Mucosa of gallbladder (tissue), 1 donor: ENCODE measurements at places on chromosomes 11 and 22. TPM values are rescaled to one million over a fixed set of nuclear protein-coding genes. Genes with fewer than 3 reads are reported as not detected.
A peak's percentile ranks its signal among the peaks of the same experiment; 100 is the strongest.

The SEPTIN3 gene
- 0.60 TPM for total RNA-seq

DNA sequence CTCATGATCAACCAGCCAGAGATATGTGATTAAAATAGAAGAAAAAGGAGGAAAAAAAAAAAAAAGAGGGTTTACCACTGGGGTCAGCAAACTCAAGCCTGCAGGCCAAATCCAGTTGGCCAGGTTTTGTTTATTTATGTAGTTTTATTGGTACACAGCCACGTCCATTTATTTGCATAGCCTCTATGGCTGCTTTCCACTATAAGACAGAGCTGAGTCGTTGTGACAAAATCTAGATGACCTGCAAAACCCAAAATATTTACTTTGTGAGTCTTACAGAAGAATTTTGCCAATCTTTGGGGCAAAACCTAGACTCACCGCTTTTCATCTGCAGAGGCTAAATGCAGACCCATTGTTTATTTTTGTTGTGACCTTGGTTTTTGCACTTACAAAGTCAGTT, 87.1 kb downstream of the TENM4 start:
- DNase-seq: no peak

GRCh38 chr11:40129266-40129665, 1330.2 kb downstream of the LRRC4C start:
- DNase-seq: no peak

- DNase-seq: peak; percentile 75
Observed at GRCh38 chr11:15471048-15471894, 356.5 kb downstream of the INSC start.

The SLC17A6 gene
- total RNA-seq: not detected

The OR4X2 gene
- total RNA-seq: not detected

GRCh38 chr11:67407688-67408163, 3.8 kb downstream of the TBC1D10C start:
- no peak for DNase-seq

DNA sequence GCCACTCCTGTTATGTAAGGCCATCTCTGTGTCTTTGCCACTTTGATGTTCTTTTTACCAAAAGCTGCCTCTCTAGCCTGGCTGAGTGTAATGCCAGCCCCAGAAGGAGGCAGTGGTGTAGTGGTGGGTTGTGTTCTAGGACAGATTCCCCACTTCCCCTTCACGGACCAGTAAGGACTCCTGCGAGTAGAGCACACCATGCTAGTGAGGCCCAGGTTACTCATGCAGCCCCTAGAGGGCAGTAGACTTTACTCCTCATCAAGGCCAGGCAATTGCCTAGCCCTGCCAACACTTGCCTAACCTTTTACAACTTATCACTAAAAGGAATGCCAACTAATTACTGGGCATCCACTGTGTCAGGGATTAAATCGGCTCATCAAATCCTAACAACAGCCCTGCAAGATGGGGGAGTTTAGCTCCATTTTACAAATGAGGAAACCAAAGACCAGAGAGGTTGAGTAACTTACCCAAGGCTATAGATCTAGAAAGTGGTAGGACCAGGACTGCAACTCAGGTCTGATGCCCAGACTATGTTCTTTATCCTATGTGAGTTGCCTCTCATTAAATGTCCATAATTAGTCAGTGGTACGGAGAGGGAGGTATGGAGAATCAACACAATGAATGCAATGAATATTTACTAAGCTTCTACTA, 75.3 kb downstream of the APIP start:
- no peak for DNase-seq

- no peak for DNase-seq
Observed at GRCh38 chr22:48923996-48924395, 903.7 kb downstream of the BRD1 start.

The TAGLN gene
- total RNA-seq: 2,517 TPM

DNA sequence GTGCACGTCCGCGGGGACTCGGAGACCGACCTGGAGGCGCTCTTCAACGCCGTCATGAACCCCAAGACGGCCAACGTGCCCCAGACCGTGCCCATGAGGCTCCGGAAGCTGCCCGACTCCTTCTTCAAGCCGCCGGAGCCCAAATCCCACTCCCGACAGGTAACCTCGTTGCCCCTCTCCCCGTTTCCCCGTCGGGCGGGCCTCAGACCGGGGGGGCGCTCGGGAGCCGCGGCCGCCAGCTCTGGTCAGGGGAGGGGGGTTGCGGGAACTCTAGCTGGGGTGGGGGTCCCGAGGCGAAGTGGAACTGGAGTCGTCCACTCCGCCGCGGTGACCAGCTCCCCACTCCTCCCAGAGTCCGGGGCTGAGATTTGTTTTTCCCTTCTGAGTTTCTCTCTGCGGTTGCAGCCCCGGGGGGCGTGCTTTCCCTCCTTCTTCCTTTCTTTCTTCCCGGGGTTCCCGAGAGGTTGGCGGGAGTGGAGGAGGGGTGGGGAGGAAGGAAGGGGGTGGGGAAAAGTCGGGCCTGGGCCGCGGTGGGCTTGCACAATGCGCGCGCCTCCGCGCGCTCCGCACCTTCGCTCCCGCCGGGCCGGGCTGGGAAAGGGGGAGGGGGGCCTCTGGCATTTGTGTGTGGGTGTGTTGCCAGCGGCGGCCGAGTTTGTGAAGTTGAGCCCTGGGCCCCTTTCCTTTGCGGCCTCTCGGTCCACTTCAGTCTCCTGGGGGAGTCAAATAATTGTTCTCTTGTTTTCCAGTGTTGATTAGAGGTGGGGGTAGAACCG, 952 bp downstream of the YAP1 start:
- DNase-seq: peak; percentile 71

GRCh38 chr11:100528872-100529416, 158.1 kb upstream of the ARHGAP42 start:
- no peak for DNase-seq

DNA sequence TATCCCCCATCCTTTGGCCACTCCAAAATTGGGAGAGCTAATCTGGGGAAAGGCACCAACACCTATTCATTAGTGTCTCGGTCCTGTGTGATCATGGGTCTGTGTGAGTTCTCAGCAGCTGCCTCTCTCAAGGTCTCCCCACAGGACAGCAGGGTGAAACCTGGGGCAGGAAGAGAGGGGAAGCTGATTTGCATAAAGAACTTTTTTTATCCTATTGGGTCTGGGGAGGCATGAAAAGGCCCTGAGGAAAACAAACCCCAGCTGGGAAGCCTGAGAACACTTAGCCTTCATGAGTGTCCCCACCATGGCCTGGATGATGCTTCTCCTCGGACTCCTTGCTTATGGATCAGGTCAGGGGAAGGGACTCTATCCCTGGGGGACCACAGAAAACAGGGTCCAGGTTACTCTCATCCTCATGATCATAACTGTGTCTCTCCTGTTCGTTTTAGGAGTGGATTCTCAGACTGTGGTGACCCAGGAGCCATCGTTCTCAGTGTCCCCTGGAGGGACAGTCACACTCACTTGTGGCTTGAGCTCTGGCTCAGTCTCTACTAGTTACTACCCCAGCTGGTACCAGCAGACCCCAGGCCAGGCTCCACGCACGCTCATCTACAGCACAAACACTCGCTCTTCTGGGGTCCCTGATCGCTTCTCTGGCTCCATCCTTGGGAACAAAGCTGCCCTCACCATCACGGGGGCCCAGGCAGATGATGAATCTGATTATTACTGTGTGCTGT, 116.0 kb upstream of the TOP3B start:
- DNase-seq: no peak

The UPK2 gene
- total RNA-seq: not detected

DNA sequence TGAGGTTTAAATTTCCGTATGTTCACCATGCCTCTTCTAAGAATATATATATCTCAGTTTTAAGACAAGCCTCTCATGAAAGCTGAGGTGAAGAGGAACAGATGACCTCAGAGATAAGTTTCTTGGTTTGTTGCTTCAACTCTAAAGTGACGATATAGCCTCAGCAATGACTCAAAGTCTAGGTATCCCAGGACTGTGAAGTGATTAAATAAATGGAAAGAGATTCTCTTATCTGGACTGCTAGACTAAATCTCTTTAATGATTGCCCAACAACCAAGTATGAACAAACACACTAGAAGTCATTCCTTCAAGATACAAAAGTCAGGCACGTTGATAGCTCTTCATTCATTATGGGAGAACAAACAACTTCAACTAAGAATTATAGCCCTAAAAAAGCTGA, 15.3 kb downstream of the CADM1 start:
- DNase-seq: no peak

The UPB1 gene
- 0.83 TPM for total RNA-seq

DNA sequence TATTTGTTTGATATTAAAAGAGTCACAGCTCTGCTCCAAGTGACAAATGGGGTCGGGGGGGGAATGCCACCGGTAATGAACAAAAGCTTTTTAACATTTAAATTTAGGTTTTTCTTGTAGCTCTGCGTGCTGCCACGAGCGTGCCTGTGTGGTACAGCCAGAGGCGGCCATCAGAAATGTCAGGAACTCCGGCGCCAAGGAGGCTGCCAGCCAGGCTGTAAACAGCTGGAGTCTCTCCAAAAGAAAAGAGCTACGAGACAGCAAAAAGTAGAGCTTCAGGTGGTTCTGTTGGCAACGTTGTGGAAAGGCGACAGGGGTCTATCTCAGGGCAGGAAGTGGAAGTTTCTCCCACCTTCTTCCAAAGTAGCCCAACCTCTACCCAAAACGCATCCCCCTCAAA, 532.8 kb downstream of the OPCML start:
- DNase-seq: no peak

The KCNJ1 gene
- total RNA-seq: not detected

- no peak for DNase-seq
Observed at GRCh38 chr11:88383447-88383846, 45.9 kb upstream of the CTSC start.

DNA sequence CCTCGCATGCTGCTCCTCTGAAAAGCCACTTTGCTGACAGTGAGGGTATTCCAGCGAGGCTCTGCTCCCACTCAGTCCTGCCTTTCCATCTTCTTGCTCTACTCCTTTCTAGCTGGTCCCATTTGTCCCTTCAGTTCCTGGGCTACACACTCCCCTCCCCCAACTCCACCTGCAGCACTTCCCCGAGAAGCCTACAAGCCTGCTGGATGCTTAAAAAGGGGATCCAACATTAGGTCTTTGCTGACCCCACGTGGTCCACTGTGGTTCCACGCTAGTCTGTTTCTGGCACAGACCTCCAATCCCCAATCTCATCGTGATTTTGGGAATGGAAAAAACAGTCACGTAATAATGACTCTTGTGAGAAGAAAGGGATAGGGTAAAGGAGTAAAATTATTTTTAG, 121.6 kb upstream of the SNX19 start:
- no peak for DNase-seq

DNA sequence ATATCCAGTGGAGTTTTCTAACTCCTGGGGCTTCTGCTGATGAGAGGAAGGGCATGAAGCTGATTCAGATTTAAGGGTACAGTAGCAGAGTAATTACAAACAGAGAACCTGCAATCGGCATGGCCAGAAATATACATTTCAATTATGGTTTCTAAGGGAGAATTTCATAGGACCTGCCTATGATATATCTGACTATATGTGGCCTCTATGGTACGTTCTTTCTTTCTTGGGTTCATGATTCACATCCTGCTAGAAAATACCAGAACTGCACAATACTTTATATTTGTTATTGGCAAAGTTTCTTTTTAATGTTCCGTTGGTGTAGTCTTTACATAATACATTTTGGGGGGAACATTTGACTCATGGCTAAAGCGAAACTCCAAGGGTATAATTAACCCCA, 63.1 kb upstream of the TTC12 start:
- DNase-seq: no peak

DNA sequence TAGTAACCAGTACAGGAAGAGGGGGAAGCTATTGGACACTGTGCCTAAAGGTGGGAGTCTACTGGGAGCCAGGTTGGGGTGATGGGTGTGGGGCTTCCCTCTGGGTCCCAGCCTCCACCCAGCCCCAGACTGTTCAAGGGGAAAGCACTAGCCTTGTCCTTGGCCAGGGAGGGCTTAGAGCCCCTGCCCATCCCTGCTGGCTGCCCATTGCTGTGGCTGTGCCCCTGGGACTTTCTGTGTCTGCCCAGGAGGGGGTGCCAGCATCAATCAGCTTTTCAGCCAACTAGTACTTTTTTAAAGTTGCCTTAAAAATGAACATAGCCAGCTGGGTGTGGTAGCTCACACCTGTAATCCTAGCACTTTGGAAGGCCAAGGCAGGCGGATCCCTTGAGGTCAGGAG, 19.9 kb downstream of the INCENP start:
- no peak for DNase-seq

The UCP3 gene
- total RNA-seq: 2.0 TPM

GRCh38 chr11:88188251-88188931, 13.1 kb upstream of the RAB38 start:
- no peak for DNase-seq

DNA sequence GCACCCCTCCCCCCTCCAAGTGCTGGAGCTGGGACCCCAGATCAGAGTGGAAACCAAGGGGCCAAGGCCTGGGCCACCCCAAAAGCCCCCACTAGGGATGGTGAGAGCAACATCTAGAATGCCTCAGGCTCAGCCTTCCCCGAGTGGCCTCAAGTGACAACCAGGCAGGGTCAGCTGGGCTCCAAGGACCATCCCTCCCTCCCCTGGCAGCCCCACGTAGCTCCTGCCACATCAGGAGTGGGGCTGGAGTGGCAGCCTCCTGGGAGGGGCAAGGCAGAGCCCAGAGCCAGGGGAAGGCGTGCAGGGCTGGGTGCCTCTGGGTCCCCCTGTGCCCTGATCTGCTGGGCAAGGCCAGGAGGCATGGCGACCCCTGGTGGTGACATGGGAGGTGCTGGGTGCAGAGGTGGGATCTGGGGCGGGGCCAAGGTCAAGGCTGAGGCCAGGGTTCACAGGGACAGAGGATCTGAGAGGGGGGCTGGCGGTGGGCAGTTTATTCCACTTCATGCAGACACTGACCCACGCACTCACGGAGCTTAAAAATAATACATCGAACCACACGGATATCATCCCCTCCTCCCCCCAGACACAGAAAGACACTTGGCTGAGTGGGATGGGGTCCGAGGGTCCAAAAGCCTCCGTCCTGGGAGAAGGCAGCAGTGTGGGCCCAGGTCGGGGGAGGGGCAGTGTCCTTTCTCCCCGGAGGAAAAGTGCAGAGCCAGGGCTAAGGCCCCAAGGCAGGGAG, 15.8 kb upstream of the EHD1 start:
- peak; percentile 83 for DNase-seq

- no peak for DNase-seq
Observed at GRCh38 chr22:26941896-26942636, 284.7 kb downstream of the MIAT start.

- no peak for DNase-seq
Observed at GRCh38 chr22:39128508-39128907, 24.0 kb downstream of the CBX7 start.

DNA sequence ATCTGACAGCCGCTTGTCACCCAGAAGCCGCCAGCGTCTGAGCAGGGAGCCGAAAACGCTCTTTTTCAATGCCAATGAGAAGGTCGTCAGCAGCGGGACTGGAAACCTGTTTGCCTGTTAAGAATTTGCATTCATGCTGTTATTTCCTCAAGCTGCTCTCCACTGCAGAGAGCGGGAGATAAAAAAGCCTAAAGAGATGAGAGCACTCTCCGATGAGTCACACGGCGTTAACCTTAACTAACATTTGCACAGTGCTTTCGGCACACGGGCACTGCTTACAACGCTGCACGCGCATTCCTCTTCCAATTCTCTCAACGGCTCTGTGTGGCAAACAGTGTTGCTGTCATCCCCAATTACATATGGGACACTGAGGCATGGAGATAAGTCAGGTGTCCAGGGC, 40.0 kb upstream of the RTL6 start:
- no peak for DNase-seq

The FBLN1 gene
- 427 TPM for total RNA-seq
